ENCODE measurements at places on chromosomes 1 and 21. TPM values are rescaled to one million over a fixed set of nuclear protein-coding genes. Genes with fewer than 3 reads are reported as not detected.

Gene FHAD1
- total RNA-seq, result not detected

Gene FAM131C
- total RNA-seq, result 1.8 TPM

Gene KRTAP10-8
- total RNA-seq, result not detected

GRCh38 chr1:193973428-193973827 is 787.0 kb upstream of the B3GALT2 start:
- DNase-seq, result no peak
- no peaks in the 10 kb centered on the region for H3K4me1 ChIP-seq
- H3K36me3 ChIP-seq, result no peaks in the 10 kb centered on the region
- no peaks in the 10 kb centered on the region for H3K27me3 ChIP-seq
- no peak overlapping the region for H3K4me3 ChIP-seq
- H3K27ac ChIP-seq, result no peak overlapping the region

DNA sequence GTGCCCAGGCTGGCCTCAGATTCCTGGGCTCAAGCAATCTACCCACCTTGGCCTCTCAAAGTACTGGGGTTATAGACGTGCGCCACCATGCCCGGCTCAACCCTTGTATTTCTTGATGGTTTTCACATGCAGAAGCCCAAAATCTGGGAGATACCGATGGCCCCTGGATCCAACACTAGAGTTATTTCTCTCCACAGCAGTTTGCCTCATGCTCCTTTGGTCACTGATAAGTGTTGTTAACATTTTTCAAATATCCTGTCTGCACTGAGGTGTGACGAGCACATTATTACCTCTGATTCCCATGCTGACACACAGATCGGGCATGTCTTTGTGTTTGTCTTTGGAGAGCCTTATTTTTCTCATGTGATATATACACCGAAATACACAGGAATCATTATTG is 107.0 kb downstream of the KIF26B start:
- no peak overlapping the region for H3K4me3 ChIP-seq
- no peaks in the 10 kb centered on the region for H3K4me1 ChIP-seq
- DNase-seq, result no peak
- peaks cover 7% of the 10 kb centered on the region for H3K27me3 ChIP-seq
- H3K27ac ChIP-seq, result no peak overlapping the region

DNA sequence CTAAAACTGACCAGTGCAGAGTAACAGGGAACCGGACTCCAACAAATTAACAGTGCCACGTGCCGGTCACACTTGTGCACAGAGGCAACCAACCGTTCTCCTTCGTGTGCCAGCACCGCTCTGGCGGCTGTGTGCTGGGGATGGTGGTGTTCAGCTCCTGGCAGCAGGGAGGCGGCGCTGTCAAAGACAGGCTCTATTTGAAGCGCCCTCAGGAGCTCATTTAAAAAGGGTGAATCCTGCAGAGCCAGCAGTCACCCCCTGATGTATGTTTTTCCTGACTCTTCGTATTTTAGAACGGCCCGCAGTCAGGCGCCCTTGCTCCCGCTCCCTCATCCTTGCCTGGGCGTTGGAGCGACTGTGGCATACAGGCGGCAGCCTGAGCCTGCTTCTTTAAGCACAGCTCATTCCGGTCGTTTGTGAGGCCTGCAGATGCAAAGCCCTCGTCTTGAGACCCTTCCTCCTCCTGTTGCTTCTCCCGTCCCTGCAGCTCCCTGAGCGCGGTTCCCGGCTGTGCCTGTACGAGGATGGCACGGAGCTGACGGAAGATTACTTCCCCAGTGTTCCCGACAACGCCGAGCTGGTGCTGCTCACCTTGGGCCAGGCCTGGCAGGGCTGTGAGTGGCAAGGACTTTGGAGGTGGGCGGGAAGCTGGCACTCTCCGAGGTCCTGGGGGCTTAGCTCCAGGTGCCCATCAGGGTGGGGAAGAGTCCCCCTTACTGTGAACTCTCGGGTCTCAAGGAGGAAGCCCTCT is 1.1 kb downstream of the DFFB start:
- H3K4me1 ChIP-seq, result peaks cover 29% of the 10 kb centered on the region
- H3K27me3 ChIP-seq, result no peaks in the 10 kb centered on the region
- DNase-seq, result no peak
- H3K27ac ChIP-seq, result no peak overlapping the region
- peak overlapping the region; percentile 93 for H3K4me3 ChIP-seq

GRCh38 chr1:165423136-165423535 is 21.8 kb downstream of the RXRG start:
- H3K27me3 ChIP-seq, result peaks cover 5% of the 10 kb centered on the region
- peaks cover 17% of the 10 kb centered on the region for H3K4me1 ChIP-seq
- no peak overlapping the region for H3K27ac ChIP-seq
- peaks cover 2% of the 10 kb centered on the region for H3K36me3 ChIP-seq
- H3K4me3 ChIP-seq, result no peak overlapping the region
- no peak for DNase-seq

- no peak for DNase-seq
- no peaks in the 10 kb centered on the region for H3K4me1 ChIP-seq
- H3K36me3 ChIP-seq, result peaks cover 27% of the 10 kb centered on the region
- H3K4me3 ChIP-seq, result no peak overlapping the region
- H3K27ac ChIP-seq, result no peak overlapping the region
- no peaks in the 10 kb centered on the region for H3K27me3 ChIP-seq
Measured at GRCh38 chr1:70431874-70432273, 20.8 kb downstream of the CTH start.

- no peaks in the 10 kb centered on the region for H3K36me3 ChIP-seq
- no peak overlapping the region for H3K27ac ChIP-seq
- H3K4me1 ChIP-seq, result no peaks in the 10 kb centered on the region
- no peak for DNase-seq
- no peak overlapping the region for H3K4me3 ChIP-seq
Measured at GRCh38 chr1:218717575-218717974, 372.4 kb downstream of the TGFB2 start.

- H3K27me3 ChIP-seq, result peaks cover 29% of the 10 kb centered on the region
- H3K27ac ChIP-seq, result no peak overlapping the region
- peak; percentile 71 for DNase-seq
- no peak overlapping the region for H3K4me3 ChIP-seq
- H3K36me3 ChIP-seq, result no peaks in the 10 kb centered on the region
Measured at GRCh38 chr1:182054698-182055326, 6.7 kb downstream of the ZNF648 start.

DNA sequence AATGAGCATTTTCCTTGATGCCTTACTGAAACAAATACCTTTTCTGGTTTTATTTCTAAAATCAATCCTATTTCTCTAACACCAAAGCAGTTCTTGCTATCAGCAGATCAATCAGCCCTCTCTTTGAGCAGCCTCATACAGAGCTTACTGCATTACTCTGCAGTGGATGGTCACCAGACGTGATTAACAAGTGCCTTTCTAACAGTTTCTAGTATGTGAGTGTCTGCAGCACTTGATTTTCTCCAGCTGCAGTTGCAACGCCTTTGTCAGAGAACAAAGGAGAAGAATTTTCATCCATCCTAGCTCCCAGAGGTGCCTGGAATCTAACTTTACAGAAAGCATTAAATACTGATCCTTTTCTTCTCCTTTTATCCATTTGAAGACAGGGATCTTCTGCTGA is 177.3 kb upstream of the SGIP1 start:
- no peak for DNase-seq
- peak overlapping the region; percentile 45 for H3K27ac ChIP-seq
- no peaks in the 10 kb centered on the region for H3K27me3 ChIP-seq

Measured in activated CD8-positive, alpha-beta memory T cell treated with anti-CD3 and anti-CD28 coated beads, Interleukin-2, amount 10 ng/mL, durations not matched to agents 7 days and 5 days (primary cell).